ENCODE measurements at places on chromosomes 5 and 9. TPM values are rescaled to one million over a fixed set of nuclear protein-coding genes. Genes with fewer than 3 reads are reported as not detected.
A peak's percentile ranks its signal among the peaks of the same experiment; 100 is the strongest.

Gene NIPAL4
- 1.2 TPM for polyA plus RNA-seq

- DNase-seq: no peak
Measured at GRCh38 chr9:132049323-132049882, 30.3 kb downstream of the MED27 start.

DNA sequence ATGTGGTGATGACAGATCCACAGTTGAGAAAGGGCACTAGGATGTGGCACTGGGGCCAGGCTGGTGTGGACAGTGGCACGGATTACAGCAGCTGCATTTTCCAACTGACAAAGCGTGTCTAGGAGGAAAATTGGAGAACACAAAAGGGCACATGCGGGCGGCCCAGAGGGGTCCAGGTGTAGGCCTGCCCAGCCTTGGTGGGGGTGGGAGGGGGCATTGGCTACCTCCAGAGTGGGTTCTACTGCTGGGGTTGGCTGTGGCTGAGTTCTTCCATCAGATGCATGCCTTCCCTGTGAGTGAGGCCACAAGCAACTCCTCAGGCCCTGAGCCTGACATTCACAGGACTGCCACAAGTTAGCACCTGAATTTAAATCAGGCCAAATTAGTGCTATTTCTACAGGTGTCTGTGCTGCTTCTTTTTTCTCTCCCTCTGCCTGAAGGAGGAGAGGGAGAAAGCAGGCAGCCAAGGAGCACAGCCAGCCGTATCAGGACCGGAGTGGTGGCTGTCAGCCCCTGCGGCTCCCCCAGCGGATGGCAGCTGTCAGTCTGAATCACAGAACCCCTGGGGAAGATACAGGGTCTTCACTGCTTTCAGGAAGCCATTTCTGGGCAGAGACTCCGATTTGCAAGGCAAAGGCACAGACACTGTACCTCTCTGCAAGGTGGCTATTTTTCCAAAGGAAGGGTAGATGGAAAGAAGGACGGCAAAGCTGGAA, 464.2 kb downstream of the SPOCK1 start:
- DNase-seq: no peak

DNA sequence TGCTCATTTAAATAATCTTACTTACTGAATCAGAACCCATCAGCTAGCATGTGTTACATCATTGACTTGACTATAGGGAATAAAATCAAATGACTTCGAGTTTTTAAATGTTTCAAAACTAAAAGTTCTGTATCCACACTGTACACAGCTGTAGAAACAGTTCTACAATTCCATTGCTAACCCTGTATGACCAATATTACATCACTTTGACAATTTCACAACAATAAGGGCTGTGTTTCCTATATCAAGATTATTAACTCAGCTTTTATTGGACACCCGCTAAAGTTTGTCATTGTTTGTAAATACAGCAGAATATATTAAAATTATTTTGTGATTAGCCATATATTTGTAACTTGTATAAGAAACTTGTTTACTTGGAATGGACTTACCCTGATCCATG, 540.8 kb downstream of the PRELID2 start:
- DNase-seq: no peak

GRCh38 chr9:80191108-80191507, 619.3 kb downstream of the TLE4 start:
- no peak for DNase-seq

Gene GPBP1
- 44.0 TPM for polyA plus RNA-seq

DNA sequence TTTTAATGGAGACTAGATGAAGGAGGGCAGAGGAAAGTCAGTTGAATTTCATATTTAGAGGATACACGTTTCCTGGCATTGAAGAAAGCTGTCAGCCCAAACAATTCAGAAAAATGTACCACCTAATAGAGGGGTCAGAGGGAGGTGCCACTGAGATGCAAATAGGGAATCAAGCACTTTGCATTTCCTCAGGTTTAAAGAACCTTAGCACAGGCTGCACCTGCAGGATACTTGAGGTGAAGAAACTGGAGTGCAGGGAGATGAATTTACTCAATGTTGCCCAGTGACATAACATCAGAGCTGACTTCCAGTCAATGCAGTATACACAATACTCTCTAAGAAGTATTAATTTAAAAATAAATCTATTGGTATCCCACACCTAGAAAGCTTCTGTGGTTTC, 67.0 kb upstream of the MAST4 start:
- DNase-seq: no peak

DNA sequence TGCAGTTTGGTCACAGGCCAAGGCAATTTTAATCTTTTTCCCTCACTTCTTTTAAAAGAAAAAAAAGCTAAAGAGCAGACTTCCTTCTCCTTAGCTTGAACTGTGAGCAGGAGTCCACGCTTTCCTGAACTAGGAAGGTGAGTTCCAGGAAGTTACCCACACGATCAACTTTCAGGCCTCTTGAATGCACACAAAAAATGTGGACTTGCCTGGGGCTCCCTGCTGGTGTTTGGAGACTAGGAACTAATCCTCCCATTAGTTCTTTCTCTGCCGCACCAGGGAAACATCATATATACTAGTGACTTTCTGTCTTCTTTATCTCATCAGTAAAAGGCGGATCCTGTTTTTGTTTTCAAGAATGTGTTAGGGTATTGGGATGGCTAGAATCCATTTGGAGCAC, 240.0 kb downstream of the GOLPH3 start:
- DNase-seq: no peak

GRCh38 chr5:66840511-66841013, 244.4 kb downstream of the MAST4 start:
- no peak for DNase-seq

DNA sequence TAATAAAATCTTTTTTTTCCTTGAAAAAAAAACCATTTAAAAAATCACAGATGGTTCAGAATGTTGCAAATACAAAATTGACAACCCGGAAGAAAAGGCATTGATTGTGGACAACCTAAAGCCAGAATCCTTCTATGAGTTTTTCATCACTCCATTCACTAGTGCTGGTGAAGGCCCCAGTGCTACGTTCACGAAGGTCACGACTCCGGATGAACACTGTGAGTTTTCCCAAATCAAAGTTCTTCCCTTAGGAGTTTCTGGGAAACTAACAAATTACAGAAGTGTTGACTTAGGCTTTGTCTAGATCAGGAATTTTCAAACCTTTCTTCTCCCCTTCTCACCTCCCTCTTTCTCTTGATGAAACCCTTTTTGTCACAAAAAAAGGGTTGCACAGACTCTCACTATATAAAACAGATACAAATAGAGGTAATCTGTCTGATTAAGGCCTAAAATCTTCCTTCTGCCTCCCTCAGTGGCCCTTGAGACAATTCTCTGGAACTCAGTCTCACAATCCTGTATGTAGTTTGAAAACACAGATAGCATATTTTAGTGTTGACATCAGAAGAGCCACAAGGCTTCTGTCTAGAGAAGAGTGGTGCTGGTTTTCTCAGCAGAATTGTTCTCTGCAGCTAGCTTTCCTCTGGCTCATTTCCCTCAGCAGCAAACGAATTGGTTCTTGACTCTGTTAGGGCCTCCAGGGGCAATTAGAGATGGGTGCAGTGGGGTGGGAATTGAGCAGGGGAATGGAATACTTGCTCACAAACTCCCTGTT, 79.5 kb downstream of the OSMR start:
- peak; percentile 27 for DNase-seq

Gene SH2D3C
- 4.7 TPM for polyA plus RNA-seq

Gene CNTNAP3B
- polyA plus RNA-seq: 1.5 TPM

Gene ACTBL2
- polyA plus RNA-seq: 0.05 TPM

DNA sequence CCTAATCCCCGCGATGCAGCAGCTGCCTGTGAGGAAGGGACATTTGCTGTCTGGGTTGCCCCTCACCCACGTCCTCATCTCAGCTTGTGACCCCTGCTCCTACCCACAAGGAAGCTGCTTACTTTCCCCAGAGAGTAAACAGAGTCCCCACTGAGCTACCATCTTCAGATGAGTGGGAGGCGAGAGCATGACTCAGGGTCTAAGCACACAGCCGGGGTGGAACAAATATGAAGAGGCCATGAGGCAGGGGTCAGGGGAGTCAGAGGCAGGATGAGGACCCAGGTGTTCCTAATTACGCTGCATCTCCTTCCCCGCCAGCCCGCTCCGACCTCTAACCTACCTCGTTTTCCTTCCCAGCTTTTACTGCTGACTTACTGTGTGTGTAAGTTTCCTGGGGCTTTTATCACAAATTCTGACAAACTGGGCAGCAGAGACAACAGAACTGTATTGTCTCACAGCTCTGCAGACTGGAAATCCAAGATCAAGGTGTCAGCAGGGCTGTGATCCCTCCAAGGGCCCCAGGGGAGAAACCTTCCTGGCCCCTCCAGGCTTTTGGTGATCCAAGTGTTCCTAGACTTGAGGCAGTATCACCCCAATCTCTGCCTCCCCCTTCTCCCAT, 94.0 kb upstream of the DNAH5 start:
- DNase-seq: no peak

- peak; percentile 52 for DNase-seq
Measured at GRCh38 chr5:141223112-141223783, at the start of gene PCDHB14. Gene PCDHB14, plus strand, starts transcription at chr5:141223343. Its CDS starts 163 bp downstream, at chr5:141223506.

Gene HRH2
- polyA plus RNA-seq: 4.3 TPM

DNA sequence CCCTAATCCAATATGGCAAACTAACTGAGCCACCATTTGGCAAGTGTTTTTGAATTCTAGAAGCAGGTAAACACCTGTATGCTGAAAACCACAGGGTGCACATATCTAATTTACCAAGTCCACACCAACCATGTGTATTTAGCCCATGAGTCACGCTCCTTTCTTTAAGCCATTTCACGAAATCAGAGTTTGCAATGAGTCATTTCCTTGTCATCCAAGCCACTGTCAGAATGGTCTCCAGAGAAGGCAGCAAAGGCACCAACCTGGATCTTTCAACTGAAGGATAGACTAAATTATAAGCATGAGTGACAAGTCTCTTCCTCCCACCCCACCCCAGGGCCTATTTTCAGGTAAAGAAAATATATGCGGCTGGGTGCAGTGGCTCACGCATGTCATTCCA, 110.0 kb downstream of the PAX5 start:
- DNase-seq: no peak

DNA sequence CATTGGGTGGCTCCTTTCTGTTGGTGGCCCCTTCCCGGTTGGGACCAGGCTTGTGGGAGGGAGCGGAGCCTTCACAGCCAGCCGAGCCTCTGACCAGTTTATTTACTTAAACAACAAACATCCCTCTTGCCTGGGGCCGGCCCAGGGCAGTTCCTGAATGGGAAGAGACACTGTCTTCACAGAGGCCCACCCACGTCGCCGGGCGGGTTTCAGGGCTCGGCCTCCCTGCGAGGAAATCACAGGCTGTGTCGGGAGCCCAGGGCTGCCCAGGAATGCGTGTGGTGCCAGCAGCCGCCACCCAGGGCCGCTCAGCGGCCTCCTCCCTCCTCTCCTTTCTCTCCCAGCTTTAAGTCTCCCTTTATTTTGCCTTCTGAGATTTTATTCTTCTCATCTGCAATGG, 132.5 kb downstream of the HSD17B3 start:
- peak; percentile 64 for DNase-seq

DNA sequence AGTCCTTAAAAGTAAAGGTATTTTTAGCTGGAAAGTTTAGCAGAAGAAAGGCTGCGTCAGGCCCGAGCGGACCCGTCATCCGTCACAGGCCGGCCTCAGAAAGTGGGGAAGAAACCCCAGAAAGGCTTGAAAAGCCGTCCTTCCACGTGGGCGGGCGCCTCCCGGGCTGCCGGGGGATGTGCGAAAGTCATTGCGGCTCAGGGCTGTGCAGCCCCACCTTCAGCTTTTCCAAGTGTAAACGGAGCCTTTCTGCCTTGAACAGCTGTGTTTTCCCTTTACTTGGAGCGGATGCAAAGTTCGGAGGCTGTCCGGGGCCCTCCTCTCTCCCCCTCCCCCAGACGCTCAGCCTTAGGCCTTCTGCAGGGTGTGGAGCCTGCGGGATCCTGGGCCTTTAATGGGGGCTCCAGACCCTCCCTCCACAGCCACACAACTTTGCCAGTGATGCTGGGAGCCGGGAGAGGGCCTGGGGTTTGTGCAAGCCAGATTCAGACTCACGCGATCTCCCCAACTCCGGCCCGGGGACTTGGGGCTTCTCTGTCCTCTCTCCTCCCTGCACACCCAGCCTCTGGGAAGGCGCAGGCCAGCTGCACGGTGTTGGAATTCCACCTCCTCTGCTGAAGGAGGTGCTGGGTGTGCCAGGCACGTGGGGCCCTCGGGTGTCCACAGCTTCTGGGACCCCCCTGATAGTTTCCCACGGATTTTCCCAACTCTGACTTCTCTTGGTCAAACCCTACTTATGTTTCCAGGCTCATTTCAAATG, 95.5 kb upstream of the RAPGEF1 start:
- DNase-seq: no peak

- DNase-seq: peak; percentile 7
Measured at GRCh38 chr5:116273448-116274242, 188.8 kb downstream of the COMMD10 start.

Gene ZNF300
- polyA plus RNA-seq: 1.4 TPM

Gene TNFSF8
- polyA plus RNA-seq: 0.40 TPM

DNA sequence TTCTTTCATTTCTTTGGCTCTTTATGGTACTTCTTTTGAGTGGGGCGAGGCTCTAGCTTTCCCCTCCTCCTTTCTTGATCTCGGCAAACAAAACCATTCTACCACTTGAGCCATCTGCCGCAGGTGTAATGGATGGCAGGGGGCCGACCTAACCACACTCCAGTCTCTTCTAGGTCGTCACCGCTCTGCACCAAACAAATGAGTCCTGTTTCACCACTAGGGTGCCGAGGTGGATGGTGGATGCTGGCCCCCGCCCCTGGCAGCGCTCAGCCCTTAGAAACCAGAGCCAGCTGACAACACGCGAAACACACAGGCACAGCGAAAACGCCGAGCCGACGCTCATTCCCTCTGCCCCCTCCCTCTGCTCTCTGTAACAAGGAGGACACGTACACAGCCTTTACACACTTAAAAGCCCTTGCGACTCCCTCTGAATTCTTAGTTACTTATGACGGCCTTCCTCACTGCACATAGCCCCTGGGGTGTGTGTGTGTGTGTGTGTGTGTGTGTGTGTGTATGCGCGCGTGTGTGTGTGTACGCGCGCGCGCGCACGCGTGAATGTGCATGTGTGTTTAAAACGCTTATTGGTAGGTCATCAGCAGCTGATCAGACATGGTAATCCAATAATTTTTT, 199.4 kb downstream of the MEF2C start:
- DNase-seq: no peak

- DNase-seq: no peak
Measured at GRCh38 chr9:36902861-36903524, 131.1 kb downstream of the PAX5 start.

Gene EIF4EBP3
- 66.1 TPM for polyA plus RNA-seq

Gene SHOC1
- 0.15 TPM for polyA plus RNA-seq

DNA sequence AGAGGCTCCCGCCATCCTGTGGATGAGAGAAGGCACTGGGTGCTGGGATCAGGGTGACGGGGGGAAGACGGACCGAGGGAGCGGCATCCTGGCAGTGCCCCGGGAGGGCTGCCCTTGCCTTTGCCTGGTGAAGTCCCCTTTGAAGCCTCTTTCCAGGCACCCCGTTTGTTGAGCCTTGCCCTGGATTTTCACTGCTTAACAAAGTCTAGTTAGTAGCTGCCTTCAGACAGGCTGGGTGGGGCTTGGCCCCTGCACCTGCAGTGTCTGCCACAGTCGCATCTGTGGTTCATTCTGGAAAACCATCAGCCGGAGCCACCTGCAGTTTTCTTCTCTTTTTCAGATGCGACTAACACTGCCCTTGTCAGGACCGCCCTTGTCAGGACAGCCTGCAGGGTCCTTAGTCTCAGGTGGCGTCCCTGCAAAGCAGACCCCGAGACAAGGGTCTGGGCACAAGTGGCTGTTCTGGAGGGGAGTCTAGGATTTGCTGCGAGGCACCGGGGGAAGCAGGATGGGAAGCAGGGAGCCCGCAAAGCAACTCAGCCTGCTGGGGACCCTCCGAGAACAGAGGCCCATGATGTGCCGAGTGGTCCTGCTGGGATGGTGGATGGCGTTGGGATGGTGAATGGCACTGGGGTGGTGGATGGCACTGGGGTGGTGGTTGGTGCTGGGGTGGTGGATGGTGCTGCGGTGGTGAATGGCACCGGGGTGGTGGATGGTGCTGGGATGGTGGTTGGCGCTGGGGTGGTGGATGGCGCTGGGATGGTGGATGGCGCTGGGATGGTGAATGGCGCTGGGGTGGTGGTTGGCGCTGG, 147.9 kb upstream of the COL5A1 start:
- DNase-seq: no peak
